ENCODE measurements at places on chromosomes 7 and 10.

DNA sequence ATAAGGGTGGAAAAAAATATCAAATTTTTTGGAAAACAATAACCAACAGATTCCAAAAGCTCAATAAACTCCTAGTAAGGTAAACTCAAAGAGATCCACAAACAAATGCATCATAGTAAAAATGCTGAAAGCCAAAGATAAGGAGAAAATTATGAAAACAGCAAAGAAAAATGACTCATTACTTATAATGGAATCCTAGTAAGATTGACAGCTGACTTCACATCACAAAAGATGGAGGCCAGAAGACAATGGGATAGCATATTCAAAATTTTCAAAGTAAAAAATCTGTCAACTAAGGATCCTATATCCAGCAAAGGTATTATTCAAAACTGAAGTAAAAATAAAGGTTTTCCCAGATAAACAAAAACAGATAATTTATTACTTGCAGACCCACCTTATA lies 183.4 kb upstream of the VIPR2 start:
- DNase-seq = no peak

- DNase-seq = no peak
Measured at GRCh38 chr7:47080816-47081215, 501.1 kb downstream of the TNS3 start.

GRCh38 chr10:63901228-63901627 lies 380.0 kb downstream of the REEP3 start:
- DNase-seq = no peak

GRCh38 chr10:1570416-1571051 lies 166.8 kb downstream of the ADARB2 start:
- DNase-seq = no peak

DNA sequence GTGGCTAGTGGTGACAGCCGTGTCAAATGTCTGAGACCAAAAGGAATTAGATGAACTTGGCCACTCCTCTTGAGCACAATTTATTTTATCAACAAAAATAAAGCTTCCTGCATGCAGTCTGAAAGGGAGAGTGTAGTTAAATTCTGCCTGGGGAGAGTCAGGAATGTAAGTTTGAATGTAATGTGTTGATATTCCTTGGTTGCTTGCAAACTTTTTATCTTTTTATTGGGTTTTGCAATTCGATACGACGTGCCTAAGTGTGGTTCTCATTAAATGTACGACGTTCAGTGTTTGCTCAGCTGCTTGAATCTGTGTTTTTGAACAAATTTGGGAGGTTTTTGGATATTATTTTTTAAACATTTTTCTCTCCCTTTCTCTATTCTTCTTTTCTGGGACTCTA lies 839.9 kb downstream of the CCSER2 start:
- no peak for DNase-seq

GRCh38 chr10:113382691-113383090 lies 170.2 kb upstream of the HABP2 start:
- DNase-seq = peak; percentile 49

Data from KG1 (cell line).